Smooth muscle cell of the coronary artery (primary cell): ENCODE measurements at places on chromosomes 12 and 14. TPM values are rescaled to one million over a fixed set of nuclear protein-coding genes. Genes with fewer than 3 reads are reported as not detected.

BEST3 gene
- 0.08 TPM in 1 of 2 replicates, not detected in the other for total RNA-seq

OTUB2 gene
- total RNA-seq: 1.3 and 1.5 TPM in 2 replicates

CINP gene
- total RNA-seq: 31.7 and 39.6 TPM in 2 replicates

BBOF1 gene
- 2.0 and 5.6 TPM in 2 replicates for total RNA-seq

LRRC10 gene
- not detected in 2 replicates for total RNA-seq

GLT8D2 gene
- total RNA-seq: 11.9 and 46.4 TPM in 2 replicates

CCDC198 gene
- total RNA-seq: not detected in 2 replicates

RAD9B gene
- 0.30 TPM in 1 of 2 replicates, not detected in the other for total RNA-seq

HPD gene
- total RNA-seq: 0.15 and 1.1 TPM in 2 replicates
